ENCODE measurements at places on chromosomes 5 and 9.

DNA sequence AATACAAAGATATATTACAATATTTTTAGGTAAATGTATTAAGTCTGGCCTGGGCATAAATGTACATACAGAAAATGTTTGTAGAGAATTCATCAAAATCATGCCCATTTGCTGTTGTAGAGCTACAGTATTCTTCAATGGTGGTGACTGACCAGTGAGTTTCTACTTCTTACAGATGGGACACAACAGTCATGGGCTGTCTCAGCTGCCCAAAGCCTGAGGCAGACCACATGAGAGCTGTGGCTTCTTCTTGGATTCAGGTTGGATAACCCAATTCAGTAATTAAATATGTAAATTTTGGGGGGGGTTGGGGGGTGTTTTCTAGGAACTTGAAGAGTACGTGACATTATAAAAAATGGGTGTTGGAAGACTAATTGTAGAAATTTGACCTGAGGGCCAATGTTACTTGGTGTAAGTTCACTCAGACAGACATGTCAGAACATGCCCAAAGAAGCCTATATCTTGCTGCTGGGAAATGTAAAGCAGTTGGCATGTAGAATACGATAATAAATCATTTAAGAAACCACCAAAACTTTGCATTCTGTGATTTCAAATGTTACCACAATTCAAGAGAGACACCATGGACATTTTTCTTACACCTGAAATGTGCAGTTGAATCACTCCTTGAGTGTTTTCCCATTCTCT lies 17.9 kb downstream of the STARD4 start:
- DNase-seq = no peak

- DNase-seq = no peak
Observed at GRCh38 chr5:142202282-142202681, 93.7 kb downstream of the NDFIP1 start.

DNA sequence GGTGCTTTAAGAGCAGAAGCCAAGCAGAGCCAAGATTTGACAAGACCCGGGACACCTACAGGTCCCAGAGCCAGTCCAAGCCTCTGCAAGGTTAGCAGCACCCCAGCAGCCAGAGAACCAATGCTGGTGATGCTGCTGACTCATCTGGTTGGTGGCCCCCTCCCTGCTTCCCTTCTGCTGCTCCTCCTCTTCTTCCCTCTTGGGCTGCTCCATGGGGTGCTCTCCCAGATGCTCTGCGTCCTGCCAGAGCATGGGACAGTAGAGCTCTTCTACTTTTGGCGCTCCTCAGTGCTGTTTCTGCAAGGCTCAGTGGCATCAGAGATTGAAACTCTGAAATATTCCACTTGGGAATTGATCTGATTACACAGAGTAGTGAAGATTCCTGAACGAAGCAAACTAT lies 76.1 kb upstream of the SAP30L start:
- DNase-seq = no peak

- DNase-seq = no peak
Observed at GRCh38 chr5:68770551-68770950, 323.3 kb upstream of the SLC30A5 start.

GRCh38 chr9:132896906-132897305 lies 18.2 kb downstream of the SPACA9 start:
- DNase-seq = no peak

DNA sequence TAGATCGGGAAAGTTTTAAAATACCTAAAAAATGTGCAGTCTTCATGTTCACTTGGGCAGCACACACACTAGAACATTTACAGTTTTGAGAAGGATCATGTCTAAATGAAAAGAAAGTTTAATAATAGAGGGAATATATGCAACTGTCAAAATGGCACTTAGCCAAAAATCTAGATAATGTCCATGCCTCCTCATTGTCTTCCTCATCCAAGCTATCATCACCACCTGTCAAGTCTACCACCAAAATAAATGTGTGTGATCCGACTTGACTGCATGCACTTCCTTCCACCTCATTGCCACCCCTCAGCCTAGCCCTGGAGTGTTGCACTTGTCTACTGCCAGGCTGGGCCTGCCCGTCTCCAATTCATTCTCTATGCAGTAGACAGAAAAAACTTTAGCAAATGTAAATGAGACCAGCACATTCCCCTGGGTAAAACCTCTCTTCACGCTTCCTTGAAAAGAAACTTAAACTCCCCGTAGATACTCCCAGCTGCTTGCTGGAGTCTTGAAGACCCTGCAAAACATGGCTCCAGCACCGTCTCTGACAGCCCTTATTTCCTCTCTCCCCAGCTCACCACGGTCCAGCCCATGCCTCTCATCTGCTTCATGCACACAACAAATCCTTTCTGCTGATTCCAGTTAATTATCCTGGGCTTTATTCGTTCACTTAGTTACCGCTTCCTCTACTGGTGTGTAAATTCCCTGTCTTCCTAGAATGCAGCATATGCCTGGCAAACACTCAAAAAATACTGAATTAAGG lies 66.9 kb downstream of the FANCC start:
- DNase-seq = no peak

DNA sequence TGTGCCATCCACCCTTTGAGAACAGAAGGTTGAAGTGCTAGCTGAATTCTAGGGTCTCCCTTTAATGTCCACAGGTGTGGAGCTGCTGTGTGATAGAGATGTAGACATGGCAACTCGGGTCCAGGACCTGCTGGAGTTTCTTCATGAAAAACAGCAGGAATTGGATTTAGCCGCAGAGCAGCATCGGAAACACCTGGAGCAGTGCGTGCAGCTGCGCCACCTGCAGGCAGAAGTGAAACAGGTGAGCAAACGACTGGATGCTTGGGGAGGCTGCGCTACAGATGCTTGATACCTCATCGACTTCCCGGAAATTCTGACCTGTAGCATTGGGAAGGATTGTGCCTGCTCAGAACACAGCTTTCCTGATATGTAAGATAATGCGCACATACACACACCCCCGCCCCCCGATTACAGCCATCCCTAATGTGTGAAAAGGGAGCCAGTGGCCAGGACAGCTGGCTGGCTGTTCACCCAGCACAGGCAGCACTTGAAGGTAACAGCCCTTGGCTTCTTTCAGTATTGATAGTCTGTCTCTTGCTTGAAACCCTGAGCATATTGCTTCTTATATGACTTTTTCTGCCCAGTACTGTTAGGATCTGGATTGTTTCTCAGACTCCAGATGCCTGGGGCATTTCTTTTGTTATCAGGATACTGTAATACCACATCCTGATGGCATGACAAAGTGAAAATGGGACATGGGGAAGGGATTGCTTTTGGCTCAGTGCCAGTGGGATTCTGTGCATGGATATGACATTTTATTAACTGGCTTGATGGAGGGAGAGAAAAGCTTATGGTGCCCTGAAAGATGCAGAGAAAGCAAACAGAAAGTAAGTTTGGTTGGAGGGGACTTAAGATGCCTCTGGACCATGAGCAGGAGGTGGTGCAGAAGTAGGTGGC lies 216.8 kb upstream of the OTULINL start:
- DNase-seq = no peak

DNA sequence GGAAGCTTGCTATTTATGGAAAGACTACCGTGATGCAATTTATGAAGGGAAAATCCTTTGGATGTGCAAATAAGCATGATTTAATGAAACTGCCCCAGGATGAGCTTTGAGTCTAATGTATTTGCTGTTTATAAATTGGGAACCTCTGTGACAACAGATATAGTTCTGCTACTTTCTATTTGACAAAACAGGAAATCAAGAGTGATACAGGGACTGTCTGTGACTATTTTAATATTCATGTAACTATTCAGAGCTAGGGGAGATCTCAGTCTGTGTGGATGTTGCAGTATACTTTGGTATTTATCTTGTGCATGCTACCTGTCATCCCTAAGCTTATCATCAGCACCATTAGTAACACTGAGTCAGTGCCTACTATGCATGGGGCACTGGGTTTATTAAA lies 132.1 kb downstream of the PDZD2 start:
- DNase-seq = no peak

DNA sequence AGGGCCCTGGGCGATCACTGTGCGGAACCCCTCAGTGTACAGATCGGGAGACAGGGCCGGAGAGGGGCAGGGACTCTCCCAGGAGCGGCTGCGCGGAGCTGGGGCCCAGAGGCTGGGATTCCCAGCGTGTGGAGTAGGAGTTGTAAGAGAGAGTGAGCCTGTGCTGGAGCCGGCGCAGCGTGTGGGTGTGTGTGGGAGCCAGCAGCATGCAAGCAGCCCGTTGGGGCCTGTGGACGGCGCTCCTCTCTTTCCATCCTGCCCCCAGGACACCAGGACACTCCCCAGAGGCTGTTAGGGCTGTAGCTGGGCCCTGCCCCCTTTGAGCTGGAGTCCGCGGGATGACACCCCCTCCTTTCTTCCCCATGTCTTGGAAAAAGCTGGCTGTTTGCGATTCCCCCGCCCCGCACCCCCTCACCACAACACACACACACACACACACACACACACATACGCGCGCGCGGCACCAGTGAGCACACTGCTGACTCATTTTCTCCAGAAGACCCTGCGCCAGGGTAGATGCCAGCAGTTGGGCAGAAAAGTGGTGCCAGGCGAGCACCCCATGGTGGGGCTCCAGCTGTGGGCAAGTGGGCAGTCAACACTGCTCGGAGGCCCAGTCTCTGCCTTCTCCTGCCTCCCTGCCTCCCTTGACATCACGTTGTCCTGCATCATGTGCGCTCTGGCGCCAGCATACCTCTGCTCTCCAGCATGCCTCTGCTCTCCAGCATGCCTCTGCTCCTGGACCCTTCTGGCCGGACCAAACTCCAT lies 1.5 kb downstream of the COL27A1 start:
- DNase-seq = no peak

- DNase-seq = no peak
Observed at GRCh38 chr9:70600506-70600905, 186.0 kb upstream of the KLF9 start.

DNA sequence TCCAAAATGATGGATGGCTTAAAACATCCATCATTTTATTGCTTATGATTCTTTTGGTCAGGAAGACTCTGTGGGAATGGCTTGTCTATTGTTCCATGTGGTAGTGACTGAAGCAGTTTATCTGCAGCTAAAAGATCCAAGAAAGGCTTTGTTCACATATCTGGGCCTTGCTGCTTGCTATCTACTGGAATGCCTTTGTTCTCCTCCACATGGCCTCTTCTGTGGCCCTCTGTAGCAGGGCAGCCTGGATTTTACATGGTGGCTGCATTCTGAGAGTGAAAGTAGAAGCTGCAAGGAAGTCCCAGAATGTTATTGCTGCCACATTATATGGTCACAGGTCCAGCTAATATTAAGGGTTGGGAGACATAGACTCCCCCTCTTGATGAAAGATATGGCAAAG lies 35.1 kb downstream of the DMXL1 start:
- no peak for DNase-seq

GRCh38 chr9:136052472-136052880 lies 42.6 kb downstream of the NACC2 start:
- DNase-seq = no peak

- DNase-seq = no peak
Observed at GRCh38 chr9:8686516-8686915, 886.9 kb upstream of the DMAC1 start.

DNA sequence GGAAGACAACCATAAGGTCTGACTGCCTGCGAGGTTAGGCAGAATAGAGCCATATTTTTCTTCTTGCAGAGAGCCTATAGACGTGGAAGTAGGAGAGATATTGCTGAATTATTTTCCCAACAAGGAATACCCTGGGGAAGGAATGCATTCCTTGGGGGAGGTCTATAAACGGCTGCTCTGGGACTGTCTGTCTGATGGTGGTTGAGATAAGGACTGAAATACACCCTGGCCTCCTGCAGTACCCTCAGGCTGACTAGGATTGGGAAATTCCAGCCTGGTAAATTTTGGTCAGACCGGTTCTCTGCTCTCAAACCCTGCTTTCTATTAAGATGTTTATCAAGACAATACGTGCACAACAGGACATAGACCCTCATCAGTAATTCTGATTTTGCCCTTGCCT lies 617.5 kb upstream of the GRIN3A start:
- DNase-seq = no peak

DNA sequence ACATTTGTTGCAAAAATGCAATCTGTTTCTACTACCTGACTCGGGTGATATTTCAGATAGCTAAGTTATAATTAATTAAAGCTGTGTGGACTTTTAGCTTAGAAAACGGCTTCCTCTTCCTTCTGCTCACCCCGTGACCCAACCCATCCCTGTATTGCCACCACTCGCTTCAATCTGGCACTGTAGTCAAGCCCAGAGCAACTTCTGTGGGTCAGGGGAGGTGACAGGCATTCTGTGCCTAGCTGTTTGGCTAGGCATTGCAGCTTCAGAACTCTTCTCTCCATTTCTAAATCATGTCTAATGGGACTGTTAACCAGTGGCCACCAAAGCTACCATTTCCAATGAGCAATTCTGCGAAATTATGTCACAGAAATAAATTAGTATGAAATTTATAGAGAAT lies 179.7 kb upstream of the TLX3 start:
- DNase-seq = no peak

GRCh38 chr5:12330381-12330780 lies 426.1 kb upstream of the CTNND2 start:
- no peak for DNase-seq

- peak; percentile 44 for DNase-seq
Observed at GRCh38 chr5:40797273-40798011, 732 bp downstream of the PRKAA1 start.

DNA sequence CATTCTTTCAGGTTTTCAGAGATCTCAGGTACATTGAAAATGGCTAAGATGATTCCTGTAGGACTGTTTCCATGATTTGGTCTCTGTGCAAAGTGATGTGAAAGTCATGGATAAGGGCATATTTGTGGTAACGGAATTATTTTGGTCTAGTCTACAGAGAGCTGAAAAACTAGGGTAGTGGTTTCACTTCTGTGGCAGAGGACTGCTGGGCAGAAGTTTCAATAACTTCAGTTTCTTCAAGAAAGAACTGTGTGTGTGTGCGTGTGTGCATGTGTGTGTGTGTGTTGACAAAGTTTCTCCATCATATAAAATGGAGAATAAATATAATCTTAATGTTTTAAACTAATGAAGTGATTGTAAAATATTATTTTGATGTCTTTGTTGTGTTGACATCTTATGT lies 4.3 kb downstream of the CNOT8 start:
- DNase-seq = no peak

DNA sequence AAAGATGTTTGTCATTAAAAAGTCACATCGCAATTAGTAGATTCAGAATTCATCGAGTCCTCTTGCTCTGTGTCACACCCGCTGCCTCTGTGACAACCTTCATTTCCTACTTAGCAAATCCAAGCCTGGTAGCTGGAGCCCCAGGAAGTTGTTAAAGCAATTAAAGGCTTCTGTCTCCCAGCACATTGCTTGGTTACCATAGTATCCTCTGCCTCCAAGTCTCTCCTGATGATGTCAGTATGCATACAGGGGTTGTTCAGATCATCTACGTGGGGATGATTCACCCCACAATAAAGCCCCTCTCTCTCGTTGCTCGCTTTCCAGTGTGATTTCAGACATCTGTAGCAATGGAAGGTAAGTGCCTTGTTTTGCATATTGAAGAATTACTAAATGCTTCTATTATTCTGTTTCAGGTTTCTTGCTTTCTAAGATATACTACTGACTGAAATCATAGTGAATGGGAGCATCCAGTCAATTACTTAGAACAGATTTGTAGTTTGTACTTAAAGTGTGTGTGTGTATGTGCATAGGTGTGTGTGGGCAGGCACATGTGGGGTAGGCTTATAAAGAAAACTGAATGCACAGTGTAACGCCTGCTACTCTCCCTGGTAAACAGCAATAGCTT lies 52.9 kb downstream of the PAM start:
- no peak for DNase-seq

GRCh38 chr9:87635656-87636501 lies 90.0 kb upstream of the CTSL start:
- no peak for DNase-seq

All from left renal pelvis (tissue), 4 donors.